ENCODE measurements at places on chromosomes 6 and 20.

- no peak for DNase-seq
Measured at GRCh38 chr6:34142061-34142998, 3.6 kb downstream of the GRM4 start.

- no peak for DNase-seq
Measured at GRCh38 chr6:160519603-160520042, 144.5 kb downstream of the LPA start.

- no peak for DNase-seq
Measured at GRCh38 chr6:33156561-33156960, 35.7 kb downstream of the COL11A2 start.

GRCh38 chr20:51391926-51392325 lies 150.6 kb downstream of the NFATC2 start:
- DNase-seq: no peak

DNA sequence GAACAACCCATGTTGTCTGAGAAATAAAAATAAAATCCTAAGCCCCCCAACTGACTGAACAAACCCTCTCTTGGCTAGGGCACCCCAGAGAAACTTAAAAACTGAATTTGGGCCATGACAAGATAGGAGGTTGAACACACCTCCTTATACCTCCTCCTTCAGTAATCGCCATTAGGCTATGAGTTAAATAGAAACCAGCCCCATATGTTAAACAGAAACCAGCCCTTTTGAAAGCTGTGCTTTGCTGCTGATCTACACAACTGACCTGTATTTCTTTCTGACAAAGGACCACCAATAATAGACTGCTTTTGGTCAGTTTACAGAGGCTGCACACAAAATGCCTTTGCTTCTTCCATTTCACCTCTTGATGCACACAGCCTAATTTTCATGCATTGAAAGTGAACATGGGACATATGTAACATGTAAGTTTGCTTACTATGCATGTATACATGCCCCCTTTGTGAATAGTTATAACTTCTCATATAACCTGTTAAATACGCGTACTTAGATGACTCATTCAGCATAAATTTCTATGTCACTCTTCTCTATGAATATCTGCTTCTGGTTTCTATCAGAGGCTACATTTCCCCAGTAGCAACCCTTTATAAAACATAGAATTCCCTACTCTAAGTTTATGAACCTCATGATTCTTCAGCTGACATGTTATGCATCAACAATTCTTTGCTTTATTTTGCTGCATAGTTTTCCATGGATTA lies 462.9 kb downstream of the COL12A1 start:
- no peak for DNase-seq

DNA sequence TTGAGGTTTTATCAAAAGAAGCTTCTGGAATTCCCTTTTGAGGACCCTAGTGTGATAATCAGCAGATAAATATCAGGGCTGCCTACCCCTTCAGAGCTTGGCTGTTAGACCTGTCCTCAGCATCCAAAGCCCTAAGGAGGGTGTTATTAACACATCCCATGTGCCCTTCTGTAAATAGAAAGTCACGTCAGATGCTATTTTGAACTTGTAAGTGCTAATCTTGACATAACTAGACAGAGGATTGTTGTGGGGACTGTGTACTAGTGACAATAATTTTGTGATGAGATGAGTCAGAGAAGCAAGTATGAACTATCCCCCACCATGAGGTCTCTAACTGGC lies 4.9 kb upstream of the LAMA4 start:
- DNase-seq: no peak

All from stimulated activated CD8-positive, alpha-beta memory T cell treated with anti-CD3 and anti-CD28 coated beads, Interleukin-4, amount 100 ng/mL, for 1 hour (primary cell).